ENCODE measurements at places on chromosomes 7 and 10.

- no peak for DNase-seq
These were observed 55.8 kb downstream of the CTBP2 start for GRCh38 chr10:125104559-125104958.

GRCh38 chr7:69365651-69366192, 232.6 kb upstream of the AUTS2 start:
- DNase-seq: no peak

DNA sequence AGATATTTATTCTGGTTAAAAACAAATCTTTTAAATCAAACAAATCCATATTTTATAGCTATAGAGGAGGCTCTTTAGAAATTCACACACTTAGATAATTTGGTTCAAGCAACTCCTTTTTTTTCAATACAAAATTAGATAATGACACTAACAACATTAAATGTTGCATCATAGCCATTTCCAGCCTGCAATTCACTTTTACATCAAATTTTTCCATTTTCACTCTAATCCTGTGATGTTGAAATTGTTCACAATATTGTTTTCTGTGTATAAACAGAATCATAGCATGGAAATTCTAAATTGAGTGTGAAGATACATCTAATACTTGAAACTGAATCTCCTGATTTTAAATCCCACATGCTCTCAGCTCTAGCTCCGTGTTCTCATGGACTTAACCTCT, 482.6 kb downstream of the INHBA start:
- DNase-seq: no peak

DNA sequence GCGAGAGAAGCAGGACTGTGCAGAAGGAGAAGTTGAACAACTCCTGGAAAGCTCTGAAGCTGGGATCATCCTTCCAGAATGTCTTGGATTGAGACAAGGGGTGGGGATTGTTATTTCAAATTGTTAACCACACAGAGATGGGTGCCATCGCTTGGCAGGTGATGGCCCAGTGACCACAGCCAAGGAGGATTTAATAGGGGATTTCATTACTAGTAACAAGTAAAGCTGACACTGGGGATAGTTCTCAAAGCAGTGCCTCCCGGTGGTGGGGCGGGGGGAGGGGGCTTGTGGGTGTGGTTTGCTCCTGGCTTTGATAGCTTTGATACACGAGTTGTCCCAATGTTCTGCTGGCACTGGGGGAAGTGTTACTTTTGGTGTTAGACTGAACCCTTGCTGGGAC, 59.2 kb downstream of the ZNF503 start:
- DNase-seq: no peak

DNA sequence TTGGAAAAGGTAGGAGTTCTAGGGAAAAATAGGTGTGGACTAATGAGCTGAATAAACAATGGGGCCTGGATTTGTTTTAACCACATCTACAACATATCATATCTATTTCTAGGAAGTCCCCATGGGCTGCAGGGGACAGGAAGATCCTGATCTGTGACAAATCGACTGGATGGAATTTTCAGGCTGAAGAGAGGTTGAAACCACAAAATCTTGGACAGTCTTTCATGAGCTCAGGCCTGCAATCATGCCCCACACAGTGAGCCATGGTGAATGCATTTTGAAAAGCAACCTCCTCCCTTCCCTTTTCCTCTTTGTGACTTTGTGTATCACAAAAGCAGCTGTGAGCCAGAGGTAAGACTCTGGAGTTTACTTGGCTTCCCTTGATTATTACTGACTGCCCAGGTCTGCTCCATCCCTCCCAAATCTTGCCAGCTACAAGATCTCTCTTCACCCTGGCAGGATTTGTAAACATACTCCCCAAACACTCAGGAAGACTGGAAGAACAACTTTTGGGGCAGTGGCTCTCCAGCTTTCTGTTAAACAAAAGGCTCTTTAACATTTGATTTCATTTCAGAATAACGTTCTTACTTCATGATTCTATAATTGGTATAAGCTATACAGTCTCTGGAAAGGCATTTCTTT, 66.4 kb downstream of the ASAH2B start:
- no peak for DNase-seq

- no peak for DNase-seq
These were observed 49.1 kb upstream of the GLCCI1 start for GRCh38 chr7:7919449-7919945.

DNA sequence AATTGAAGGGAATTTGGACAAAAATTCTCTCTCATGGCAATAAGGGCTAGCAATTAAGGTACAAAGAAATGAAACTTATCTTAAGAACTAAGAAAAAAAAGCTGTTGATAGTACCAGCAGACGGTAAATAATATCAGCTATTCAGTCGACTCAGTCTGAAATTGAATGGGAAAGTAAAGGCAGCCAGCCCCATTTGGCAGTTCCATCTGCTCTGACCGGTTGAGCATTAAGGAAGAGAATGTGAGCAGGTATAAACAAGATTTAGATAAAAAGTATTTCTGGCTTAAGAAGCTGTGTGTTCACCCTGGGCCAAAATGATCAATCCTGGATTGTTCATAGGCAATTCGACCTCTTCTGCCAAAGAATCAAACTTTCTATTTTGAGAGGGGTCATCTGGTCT, 154.6 kb upstream of the NPVF start:
- DNase-seq: no peak

DNA sequence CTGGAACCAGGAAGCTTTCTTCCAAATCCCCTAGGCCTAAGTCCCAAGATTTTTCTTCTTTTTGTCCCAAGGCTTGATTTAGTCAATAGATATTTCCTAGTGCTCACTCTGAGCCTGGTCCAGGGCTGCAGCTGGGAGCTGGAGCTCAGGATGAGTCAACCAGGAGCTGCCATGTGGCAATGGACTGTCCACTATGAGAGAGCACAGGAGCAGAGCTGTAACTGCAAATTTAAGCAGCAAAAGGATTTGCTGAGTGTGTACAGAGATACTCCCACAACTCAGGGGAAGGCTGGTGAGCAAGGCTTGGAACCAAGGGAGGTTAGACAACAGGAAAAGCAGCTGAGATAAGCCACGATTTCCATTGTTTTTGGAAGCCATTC, 92.1 kb upstream of the CXCL12 start:
- no peak for DNase-seq

DNA sequence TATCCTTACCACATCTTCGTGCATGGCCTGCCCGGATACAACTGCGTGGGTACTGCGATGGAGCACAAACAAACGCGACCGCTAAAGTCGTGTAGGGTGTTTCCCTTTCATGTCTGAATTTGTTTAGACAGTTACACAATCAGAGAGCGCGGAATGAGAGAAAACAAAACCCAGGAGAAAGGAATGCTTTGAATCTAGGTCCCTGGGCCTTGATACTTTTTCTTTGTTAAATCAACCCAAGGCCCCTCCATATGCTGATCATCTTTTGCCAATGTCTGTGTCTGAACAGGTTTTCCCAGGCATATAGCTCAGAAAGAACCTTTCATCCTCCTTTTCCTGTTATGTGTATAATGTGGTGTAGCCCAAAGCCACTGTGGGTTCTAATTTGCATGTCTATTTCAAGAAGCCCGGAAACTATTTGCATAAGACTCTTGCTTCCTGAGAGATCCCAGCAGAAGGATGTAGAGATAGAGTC, 145.8 kb downstream of the FRMD4A start:
- no peak for DNase-seq

- no peak for DNase-seq
These were observed 181.8 kb downstream of the DNAJB6 start for GRCh38 chr7:157518514-157519175.
